ENCODE measurements at places on chromosomes 13 and 19.

DNA sequence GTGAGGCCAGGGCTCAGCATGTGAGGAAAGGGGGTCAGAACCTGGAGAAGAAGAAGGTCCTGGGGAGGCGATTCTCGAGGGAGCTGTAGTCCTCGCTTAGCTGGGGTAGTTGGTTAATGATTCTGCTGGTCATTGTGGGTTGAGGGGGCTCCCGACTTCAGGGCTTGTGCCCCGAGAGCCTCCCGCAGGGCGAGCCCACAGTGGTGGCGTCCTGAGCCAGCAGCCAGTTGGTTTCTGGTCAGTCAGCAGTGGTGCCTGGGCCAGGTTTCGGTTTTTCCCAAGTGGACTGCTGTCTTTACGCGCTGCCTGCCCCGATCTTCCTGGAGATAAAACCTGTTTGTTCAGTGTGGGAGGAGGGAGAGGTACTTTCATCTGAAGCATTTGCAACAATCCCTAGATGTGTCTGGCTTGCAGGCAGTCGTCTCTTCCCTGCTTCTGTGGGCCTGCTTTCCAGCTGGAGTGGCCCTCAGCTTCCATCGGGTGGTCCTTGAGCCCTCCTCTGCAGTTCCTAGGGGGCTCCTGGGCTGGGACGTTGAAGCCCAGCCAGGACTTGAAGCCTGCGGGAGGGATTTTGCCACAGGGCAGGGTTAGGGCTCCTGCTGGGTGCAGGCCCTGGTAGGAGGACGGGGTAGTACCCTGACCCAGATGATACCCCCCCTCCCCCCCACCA lies 3.2 kb downstream of the PTBP1 start:
- no peak for DNase-seq

DNA sequence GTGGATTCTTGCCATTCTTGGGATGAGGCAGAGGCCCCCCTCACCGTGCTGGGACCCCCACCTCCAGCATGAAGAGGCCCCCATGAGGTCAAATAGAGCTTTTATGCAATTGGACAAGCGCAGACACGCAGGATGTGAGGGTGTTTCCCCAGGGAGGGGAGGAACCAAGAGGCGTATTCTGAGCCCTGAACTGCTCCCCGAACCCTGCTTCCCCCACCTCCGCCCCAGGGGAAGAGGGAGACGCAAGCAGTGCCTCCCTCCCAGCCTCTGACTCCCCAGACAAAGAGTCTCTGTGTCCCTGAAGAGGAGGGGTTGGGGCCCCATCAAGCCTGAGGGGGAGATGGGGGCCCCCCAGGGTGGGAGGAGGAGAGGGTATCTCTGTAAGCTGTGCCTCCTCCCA lies 1.3 kb upstream of the RDH8 start:
- DNase-seq = no peak

GRCh38 chr13:24184265-24184841 lies 23.8 kb downstream of the SPATA13 start:
- DNase-seq = no peak

DNA sequence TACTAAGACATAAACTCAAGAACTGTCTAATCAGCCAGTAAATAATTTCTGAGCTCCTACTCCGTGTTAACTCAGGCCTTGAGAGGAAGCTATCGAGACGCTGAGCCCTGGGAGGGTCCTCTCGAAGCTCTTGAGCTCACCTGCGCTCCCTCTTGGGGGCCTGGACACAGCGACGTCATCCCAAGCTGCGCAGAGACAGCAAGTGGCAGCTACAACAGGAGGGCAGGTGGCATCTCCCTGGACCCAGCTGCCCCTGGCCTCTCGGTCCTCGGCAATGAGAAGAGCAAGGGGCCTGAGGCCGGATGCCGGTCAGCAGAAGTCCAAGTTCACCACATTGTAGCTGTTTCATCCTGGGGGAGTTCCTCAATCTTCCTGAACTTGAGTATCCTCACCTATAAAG lies 30.5 kb upstream of the TUBGCP3 start:
- no peak for DNase-seq

DNA sequence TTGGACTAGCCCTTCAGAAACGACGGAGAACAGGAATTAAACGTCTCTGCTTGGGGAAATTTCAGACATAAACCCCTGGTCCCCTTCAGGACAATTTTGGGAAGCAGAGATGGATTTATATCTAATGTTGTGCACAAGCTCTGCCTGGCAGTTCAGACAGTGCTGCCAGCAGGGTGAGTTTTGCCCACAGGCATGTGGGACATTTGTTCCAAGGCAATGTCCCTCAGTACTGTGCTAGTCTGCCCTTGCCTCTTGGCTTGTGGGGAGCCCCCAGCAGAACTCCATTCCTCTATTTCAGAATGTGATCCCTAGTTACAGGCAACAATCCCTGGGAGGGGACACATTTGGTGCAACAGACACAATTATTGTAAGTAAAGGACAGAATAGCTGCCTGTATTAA lies 76.5 kb upstream of the GPR12 start:
- DNase-seq = no peak

DNA sequence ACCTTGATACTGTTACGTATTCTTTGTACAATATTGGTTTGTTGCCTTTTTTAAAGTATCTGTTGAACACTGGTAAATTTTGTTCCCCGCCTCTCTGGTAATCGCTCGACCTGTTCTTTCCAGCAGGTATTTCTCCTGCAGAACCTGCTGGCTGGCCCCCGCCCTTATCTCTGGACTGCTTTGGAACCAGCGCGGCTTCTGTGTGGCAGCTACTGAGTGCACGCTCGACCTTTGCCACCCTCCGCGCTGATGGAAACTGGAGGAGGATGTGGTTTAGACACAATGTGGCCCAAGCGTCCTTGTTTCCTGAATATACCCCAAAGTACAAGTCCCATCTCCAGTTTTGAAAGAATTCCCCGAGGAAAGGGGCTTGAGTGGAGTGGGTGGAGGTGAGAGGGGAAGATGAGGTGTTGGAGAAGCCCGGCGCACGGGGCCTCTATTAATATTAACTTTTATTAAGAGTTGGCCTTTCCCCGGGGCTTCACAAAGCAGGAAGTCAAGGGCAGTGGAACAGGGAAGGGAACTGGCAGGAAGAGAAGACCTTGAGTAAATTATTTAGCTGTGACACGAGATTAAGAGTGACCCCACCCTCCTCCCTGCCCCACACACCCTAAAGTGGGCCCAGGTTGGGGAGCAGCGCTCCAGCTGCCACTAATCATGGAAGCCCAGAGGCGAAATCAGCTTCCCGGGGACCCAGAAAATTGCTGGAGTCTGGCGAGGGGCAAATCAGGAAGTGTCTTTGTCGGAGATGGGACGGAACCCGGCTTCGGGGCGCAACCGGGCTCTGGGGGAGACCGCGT lies 16.0 kb downstream of the CDX2 start:
- no peak for DNase-seq

DNA sequence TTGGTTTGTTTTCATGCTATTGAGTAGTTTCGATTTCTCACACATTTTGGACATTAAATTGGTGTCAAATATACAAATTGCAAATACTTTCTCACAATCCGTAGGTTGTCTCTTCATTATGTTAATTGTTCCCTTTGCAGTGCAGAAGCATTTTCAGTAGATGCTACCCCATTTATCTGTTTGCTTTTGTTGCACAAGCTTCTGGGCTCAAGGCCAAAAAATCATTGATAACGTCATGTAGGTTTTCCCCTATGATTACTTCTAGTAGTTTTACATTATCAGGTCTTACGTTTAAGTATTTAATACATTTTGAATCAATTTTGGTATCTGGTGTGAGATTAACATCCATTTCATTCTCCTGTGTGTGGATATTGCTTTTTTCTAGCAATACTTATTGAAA lies 14.0 kb upstream of the ZNF347 start:
- DNase-seq = no peak

DNA sequence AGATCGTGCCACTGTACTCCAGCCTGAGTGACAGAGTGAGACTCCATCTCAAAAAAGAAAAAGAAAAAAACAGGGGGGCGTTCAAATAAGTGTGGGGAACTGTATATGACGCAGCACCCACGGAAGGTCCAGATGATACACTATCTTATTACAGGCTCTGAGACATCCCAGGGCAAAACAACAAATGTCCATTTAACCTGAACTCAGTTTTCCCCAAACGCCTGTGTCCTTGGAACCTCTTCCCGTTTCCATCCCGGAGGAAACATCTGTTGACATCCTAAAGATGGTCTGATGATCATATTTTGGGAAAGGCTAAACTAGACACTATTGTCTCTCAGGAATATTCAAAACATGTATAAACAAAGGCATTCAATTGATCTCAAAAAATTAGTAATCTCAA lies 72.4 kb downstream of the COL4A1 start:
- DNase-seq = no peak

DNA sequence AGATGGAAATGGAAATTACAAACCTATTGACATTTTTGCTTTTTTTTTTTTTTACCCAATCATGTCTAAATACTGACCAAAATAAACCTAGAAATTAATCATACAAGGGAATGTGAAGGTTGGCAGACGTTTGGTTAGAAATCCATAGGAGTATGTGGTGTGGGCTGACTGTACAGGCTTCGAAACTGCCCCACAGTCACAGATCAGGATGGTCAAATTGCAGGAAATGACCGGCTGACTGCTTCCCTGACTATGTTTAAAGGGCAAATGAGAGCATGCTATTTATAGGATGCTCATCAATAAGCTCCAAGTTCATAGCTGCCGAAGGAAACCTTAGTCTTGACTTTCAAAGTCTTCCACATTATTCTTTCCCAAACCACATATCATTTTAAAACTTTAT lies 118.4 kb downstream of the COG6 start:
- DNase-seq = no peak

DNA sequence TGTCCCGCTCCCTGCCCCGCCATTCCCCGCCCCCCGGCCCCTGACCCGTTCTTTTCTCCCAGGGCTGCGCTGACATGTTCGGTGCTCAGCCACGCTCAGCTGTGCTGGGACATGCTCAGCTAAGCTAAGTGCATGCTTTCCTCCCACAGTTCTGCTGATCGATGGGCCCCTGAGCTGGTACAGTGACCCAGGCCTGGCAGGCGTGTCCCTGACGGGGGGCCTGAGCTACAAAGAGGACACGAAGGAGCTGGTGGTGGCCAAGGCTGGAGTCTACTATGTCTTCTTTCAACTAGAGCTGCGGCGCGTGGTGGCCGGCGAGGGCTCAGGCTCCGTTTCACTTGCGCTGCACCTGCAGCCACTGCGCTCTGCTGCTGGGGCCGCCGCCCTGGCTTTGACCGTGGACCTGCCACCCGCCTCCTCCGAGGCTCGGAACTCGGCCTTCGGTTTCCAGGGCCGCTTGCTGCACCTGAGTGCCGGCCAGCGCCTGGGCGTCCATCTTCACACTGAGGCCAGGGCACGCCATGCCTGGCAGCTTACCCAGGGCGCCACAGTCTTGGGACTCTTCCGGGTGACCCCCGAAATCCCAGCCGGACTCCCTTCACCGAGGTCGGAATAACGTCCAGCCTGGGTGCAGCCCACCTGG lies 3.7 kb downstream of the TNFSF9 start:
- no peak for DNase-seq

- no peak for DNase-seq
These were observed 487.8 kb downstream of the PCDH17 start for GRCh38 chr13:58119351-58119750.

- no peak for DNase-seq
These were observed 801 bp downstream of the QTRT1 start for GRCh38 chr19:10701955-10702525.

DNA sequence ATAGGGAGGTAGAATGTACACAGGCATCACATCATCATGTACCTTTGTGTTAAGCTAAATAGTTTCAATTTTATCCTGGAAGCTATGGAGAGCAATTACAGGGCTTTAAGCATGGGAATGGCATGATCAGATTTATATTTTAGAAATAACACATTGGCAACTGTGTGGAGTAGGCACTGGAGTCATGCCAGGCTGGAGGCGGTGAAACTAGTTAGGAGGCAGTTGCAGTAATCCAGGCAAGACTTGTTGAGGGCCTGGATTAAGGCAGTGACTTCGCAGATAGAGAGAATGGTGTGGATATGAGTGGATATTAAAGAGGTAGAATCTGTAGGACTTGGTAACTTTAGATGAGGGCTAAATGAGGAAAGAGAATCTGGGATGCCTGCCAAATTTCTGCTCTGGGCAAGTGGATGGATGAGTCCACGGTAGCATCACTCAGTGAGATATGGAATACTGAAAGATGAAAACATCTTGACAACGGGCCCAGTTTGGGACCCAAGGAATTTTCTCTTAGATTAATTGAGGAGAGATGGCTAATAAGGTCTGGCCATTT lies 506.2 kb downstream of the FGF9 start:
- DNase-seq = no peak

DNA sequence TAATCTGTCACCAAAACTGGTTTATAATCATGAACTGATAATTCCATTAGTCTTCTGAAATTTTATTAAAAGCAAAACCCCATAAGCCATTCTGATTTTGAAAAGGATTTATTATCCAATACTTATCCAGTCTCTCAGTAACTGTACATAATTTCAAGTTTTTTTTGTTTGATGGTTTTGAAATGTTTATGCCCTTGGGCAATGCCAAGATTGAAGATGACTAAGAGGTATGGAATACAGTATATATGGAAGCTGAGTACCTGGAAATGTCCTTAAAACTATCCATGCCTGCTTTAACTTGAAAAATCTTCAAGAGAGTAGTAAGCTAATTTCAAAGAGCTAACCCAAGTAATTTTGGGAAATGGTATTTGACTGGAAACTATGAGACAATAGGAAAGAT lies 1.8 kb upstream of the NEK5 start:
- no peak for DNase-seq
